ENCODE measurements at places on chromosomes 16 and 17.

- peak; percentile 83 for DNase-seq
Measured at GRCh38 chr16:3717235-3718018, at the start of gene TRAP1. TSS of gene TRAP1 (minus strand) at chr16:3717524. CDS start at chr16:3717508, 16 bp downstream.

- DNase-seq, result no peak
Measured at GRCh38 chr17:11805952-11806351, 191.3 kb downstream of the ZNF18 start.

- no peak for DNase-seq
Measured at GRCh38 chr16:82370282-82370681, 200.3 kb upstream of the MPHOSPH6 start.

DNA sequence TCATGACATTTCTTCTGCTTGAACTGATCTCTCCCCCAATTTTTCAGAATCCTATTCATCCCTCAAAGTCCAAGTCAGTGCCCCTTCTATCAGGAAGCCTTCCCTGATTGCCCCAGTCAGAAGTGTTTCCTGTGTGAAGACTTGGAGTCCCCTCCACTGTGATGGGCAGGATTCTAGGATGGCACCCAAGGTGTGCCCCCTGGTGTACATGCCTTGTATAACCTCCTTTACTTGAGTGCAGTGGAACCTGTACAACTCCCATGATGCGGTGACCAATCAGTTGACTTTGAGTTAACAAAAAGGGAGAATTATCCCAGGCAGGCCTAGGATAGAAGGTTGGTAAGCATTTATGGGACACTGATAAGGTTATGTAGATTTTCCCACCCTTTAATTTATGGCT, 23.4 kb downstream of the MYH13 start:
- no peak for DNase-seq

DNA sequence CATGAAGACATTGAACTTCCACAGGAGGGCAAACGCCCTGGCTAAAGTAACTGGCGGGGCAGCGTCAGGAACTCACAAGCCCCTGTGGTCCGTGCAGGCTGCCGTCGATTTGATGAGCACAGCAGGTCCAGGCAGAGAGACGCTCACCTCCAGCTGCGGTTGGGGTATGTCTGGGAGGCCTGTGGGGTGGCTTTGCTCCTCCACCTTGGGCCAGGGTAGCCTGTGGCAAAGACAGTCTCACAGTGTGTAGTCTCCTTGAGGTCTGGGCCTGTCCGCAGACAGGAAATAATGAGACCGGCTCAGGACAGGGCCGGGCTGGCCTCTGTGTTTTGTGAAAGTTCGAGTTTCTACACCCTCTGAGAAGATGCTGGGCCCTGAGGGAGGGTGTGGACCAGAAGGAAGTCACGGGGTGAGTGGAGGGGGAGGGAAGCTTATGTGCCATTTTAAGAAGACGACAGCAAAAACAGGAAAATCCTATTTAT, 103.3 kb downstream of the METRNL start:
- no peak for DNase-seq

DNA sequence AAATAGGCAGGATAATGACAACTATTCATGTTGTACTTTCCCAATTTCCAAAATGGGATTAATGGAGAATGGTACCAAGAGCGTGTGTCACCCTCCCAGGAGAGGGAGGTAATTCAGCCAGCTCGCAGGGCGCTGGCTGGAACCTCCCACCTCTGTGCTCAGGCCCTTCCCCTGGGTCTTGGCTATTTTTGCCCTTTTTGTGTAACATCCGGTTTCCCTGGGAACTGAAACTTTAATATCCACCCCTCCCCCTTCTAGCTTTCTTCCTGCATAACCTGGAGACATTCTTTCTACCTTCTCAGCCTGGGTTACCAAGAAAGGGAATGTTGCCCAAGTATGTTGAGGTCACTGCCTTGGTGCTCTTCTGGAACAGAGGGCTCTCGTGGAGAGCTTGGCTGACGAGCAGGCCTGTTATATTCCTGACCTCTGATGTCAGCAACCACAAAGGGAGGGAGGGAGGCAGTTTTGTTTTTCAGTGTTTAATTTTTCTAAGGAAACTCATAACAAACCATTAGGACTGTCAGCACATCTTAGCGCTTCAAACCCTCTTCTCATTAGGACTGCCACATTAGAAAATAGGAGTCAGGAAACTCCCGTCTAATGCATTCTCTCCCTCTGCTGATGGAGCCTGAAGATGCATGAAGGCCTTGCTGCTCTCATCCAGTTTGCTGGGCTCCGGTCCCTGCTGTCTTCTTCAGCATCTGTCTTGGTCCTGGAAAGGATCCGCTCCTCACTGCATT, 25.6 kb downstream of the ITGB3 start:
- DNase-seq, result peak; percentile 76

DNA sequence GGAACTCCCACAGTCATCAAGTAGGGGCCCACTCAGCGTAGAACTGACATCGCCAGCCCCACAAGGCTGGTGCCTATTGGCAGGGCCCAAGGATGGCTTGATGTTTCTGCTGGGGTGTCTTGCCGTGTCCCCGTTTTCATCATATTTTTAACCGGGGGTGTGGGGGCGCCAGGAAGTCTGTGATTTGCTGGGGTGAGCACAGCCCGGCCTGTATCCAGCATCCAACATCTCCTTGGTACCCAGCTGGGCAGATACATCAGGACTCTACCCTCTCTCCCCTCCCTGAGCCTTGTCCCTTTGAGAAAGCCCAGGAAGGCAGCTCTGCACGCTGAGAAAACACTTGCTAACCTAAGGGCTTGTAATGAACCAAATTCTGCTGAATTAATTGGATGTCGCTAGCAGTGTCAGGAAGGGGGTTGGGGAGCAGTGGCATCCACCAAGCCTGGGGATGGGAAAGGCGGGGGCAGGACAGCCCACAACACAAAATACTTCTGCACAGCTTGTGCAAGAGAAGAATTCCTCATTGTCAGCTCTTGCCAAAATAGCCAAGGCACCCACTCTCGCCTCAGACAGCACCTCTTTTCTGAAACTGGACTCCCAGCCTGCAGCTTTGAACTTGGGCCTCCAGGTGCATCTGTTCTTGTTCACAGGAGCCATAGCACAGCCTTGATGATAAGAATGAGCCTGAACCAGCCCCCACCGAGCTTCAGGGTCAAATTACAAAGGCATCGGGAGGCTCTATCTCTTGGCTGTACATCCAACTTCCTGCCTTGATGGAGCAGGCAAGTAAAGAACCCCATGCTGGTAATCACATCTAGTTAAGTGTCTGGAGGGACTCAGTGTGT, 63.7 kb upstream of the LYRM9 start:
- no peak for DNase-seq

GRCh38 chr17:33291248-33292200, 1.6 kb downstream of the ASIC2 start:
- peak; percentile 22 for DNase-seq

DNA sequence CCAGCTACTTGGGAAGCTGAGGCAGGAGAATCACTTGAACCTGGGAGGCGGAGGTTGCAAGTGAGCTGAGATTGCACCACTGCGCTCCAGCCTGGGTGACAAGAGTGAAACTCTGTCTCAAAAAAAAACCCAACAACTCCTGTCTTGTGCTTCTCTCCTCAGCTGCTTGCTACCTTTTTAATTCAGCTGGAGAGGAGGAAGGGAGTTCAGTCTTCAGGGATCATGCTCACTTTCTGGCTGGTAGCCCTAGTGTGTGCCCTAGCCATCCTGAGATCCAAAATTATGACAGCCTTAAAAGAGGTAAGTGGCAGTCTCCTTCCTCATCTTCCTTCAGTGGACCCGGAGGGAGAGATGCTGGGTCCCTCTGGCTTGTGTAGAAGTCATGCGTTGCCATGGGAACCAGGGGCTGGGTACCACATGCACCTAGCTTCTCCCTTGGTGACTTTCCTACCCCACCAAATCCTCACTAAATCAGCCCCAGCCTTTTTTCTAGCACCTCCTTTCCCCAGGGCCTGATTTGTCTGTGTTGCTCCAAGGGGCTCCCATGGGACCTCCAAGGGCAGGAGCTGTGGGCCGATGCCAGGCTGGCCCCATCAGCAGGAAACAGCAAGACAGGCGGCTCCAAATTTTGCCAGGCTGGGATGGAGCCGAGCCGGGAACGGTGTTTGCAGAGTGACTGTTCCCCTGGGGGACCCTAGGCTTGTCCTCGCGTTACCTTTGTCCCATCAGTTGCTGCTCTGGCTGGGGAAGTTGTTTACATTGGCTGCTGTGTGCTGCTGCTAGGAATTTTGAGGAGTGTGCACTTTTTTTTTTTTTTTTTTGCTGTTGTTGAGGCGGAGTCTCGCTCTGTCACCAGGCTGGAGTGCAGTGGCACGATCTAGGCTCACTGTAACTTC, 65.2 kb downstream of the ABCC1 start:
- peak; percentile 50 for DNase-seq

DNA sequence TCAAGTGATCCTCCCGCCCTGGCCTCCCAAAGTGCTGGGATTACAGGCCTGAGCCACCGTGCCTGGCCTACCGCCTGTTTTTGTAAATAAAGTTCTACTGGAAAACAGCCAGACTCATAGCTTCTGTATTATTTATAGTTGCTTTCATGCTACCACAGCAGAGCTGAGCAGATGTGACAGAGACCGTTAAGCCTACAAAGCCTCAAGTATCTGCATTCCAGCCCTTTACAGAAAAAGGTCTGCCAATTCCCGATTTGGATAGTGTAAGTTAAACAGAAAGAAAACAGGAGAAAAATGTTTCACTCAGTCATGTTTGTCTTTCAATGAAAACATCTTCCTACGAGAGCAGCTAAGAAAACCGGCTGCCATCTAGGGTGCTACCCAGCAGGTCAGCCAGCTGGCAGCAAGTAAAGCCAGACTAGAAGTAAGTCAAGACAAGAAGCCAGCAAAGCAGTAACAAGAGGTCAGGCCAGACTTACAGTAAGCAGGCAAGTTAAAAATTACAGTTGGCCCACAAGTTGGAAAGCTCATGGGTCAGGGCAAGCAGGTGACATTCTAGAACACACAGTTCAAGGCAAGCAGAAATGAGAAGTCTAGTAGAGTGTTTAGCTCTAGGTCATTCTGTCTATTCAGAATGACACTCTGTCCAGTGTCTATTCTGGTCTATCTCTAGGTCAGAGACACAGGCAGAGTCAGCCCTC, 17.7 kb downstream of the NCBP3 start:
- no peak for DNase-seq

GRCh38 chr16:64167936-64168335, 953.9 kb downstream of the CDH11 start:
- no peak for DNase-seq

DNA sequence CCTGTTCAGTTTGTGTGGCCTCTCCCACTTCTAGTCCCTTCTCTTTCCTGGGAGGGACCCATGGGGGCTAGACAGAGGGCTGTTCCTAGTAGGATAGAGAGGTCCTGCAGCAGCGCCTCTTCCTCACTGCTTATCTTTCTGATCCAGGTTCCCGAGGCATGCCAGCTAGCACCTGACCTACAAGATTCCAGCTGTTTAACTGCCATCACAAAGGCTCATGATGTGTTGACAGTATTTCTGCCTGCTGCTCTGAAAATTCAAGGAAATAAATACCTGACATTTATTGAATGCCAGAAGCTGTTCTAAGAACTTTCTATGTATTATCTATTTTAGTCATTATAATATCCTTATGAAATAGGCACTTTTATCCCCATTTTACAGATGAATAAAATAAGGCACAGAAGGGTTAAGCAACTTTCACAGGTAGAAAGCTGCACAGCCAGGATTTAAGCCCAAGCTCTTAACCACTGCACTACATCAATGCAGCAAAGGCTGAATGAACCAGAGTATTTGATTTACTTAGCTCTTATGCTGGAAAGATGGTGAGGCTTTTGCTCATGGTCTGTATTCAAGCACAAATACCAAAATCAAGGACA, 38.8 kb downstream of the HEATR6 start:
- DNase-seq, result no peak

- no peak for DNase-seq
Measured at GRCh38 chr17:44782326-44782850, 23.6 kb downstream of the ADAM11 start.

GRCh38 chr17:31216031-31216751, 80.8 kb downstream of the OMG start:
- peak; percentile 68 for DNase-seq

GRCh38 chr16:10970065-10970464, 25.7 kb downstream of the CLEC16A start:
- no peak for DNase-seq

- no peak for DNase-seq
Measured at GRCh38 chr17:28706471-28707338, 5.0 kb downstream of the PROCA1 start.

DNA sequence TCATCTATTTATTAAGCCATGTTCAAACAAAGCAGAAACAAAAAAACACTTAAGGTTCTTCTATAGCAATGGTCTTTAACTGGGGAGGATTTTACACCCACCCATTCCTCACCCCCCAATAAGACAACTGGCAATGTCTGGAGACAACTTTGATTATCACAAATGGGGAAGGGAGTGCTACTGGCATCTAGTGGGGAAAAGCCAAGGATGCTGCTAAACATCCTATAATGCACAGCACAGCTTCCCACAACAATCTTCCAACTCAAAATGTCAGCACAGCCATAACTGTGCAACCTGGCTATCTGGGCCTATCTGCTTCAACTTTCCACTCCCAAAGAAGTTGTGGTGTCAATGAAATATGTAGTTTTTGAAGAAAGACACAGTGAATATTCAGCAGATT, 1044.4 kb downstream of the CDH8 start:
- DNase-seq, result no peak

DNA sequence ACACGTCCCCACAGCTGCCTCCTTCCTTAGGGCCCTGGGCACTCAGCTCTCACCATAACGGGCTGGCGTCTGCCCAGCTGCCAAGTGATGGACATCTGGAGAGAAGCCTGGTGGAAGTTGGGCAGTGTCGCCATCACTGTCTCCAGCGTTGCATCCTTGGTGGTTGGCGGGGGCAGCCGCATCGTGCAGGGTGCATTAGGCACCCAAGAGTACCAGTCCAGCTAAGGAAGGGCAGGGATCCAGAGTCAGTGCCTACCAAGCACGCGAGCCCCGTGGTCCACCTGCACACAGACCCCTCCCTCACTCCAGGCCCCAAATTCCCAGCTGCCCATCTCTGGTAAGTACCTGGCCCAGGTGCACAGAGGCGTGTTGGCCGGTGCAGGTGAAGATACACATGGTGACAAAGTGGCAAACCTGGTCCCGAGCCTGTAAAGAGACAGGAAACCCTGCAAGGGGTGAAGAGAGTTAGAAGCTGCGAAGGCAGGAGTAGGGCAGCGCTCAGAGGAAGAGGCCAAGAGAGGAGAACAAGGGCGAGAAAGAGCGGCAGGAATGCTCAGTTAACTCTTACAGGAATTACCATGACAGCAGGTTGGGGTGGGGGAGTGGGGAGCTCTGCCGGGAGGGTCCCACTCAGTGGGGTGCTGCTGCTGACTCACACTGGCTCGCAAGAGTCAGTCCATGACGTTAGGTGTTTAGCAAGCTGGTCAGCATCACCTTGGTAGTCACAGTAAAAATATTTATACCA, 9.5 kb downstream of the ALOX15 start:
- DNase-seq, result no peak

DNA sequence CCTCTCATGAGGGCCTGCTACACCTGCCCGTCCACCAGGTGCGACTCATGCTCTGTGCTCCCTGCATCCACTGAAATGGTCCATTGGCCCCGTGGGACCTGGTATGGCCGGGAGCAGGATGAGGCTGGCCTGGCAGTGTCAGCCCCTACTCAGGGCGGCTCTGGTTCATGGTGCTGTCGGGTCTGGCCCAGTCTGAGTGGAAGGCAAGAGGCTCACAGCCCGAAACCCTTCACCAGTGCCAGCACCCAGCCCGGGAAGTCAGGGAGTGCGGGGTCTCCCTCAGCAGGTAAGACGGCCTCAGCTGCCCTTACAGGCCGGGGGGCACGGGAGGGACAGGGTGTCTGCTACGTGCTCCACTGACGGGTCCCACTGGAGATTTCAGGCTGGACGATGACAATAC, 40.5 kb upstream of the RASD1 start:
- DNase-seq, result no peak

All from endothelial cell of umbilical vein (primary cell).